ENCODE measurements at places on chromosomes 6 and 20.

GRCh38 chr6:90106449-90106848 is 190.2 kb downstream of the BACH2 start:
- no peak for DNase-seq

- DNase-seq: no peak
Measured at GRCh38 chr6:161921602-161922395, 647.9 kb upstream of the AGPAT4 start.

DNA sequence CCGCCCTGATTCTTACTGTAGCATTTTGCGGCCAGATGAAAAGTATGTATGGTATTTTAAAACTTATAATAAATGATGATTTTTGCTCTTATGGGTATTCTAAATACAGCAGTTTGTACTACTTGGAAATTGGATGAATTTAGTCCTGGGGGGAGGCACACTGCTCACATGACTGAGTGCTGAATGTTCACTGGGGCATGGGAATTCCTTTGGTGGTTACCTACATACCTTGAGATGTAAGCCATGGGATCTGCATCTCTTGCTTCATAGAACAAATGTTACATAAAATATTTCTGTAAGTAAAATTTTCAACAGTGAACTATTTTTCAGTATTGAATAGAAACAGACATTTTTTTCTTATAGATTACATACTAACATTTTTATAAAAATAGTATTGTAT is 71.1 kb downstream of the FIG4 start:
- no peak for DNase-seq

- DNase-seq: no peak
Measured at GRCh38 chr20:48186447-48186846, 401.2 kb upstream of the SULF2 start.

DNA sequence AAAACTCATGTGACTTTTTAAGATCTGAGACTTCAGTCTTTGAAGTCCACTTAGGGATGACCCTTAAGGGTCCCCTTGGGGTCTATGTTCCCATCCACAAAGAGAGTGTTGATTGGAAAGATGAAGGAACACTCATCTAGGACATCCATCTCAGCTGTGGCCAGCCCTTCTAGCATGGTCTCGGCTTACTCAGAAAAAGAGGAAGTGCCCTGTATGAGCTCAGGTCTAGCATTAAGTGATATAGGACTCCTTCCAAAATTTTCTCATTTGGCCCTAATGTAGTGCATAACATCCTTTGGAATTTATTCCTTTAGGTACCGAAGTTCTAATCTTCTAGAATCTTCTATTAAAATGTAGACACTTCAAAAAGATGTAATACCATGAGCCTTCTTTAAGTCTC is 77.4 kb downstream of the NDUFAF5 start:
- no peak for DNase-seq
